T-helper 1 cell (primary cell): ENCODE measurements at places on chromosomes 2 and 18.

- DNase-seq, result no peak
These were observed 41.4 kb upstream of the ITGB6 start for GRCh38 chr2:160241251-160242137.

DNA sequence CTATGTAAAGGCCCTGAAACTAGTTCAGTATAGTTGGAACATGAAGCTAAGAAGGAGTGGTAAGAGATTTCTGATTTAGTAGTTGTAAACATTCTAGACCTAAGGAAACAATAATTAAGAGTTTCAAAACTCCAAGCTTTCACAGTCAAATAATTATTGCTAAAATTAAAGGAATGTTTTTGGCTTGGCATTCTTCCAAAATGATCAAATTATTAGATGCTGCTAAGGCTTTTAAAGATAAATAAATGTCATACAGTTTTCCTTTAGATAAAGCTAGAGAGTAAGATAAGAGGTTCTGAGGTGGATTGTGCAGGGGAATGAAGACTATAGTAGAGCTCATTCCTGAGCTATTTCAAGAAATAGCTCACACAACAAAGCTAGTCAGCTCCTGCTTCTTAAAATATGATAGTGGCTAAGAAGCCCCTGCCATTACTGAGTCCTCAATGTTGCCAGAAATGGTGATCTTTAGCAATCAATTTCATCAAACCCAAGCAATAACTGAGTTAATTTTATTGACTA is 45.3 kb downstream of the ZC3H15 start:
- no peak for DNase-seq

- DNase-seq, result no peak
These were observed 22.8 kb upstream of the SMAD4 start for GRCh38 chr18:51006948-51007789.

GRCh38 chr2:159265171-159265576 is 21.3 kb downstream of the WDSUB1 start:
- DNase-seq, result no peak

- DNase-seq, result no peak
These were observed 81.4 kb upstream of the RGPD5 start for GRCh38 chr2:109712746-109713145.

DNA sequence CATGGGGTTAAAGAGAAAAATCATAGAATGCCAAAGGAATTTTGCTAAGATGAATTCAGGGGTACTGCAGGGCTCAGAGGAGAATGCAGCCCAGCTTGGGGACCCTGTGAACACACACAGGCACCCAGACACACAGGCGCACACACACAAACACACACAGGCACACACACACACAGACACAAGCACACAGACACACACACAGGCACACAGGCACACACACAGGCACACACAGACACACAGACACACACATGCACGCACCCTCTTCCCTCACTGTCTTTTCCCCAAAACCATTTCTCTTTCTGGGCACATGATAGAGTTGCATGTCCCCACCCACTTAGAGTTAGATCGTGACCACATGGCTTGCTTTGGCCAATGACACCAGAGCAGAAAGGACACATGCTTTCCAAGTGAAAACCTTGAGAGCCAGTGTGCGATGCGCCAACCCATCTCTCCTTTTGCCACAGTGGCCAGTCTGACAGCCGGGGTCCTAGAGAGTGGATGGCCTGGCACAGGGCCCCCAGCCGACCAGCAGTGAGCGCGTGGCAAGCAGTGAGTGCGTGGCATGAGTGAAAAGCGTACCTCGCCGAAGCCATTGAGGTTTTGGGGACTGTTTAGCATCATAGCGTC is 163.3 kb downstream of the KLHL29 start:
- DNase-seq, result no peak

DNA sequence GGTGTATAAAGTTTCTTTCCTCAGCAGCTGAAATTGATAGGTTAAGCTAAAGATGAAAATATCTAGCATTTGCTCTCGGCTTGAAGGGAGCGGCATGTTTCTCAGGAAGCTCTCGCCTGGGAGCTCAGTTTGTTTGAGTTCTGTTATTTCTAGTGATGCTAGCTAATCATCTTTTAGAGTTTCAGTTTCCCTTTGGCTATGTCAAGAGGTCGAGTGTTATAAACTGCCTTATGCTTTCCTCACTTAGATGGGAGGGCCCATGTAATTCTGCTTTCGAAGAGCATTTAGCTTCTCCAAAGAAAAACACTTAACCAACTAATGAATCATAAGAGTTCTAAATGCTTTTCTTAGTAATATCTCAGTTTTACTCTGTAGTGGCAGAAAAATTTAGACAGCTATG is 33.6 kb downstream of the PLCL1 start:
- DNase-seq, result peak; percentile 72

DNA sequence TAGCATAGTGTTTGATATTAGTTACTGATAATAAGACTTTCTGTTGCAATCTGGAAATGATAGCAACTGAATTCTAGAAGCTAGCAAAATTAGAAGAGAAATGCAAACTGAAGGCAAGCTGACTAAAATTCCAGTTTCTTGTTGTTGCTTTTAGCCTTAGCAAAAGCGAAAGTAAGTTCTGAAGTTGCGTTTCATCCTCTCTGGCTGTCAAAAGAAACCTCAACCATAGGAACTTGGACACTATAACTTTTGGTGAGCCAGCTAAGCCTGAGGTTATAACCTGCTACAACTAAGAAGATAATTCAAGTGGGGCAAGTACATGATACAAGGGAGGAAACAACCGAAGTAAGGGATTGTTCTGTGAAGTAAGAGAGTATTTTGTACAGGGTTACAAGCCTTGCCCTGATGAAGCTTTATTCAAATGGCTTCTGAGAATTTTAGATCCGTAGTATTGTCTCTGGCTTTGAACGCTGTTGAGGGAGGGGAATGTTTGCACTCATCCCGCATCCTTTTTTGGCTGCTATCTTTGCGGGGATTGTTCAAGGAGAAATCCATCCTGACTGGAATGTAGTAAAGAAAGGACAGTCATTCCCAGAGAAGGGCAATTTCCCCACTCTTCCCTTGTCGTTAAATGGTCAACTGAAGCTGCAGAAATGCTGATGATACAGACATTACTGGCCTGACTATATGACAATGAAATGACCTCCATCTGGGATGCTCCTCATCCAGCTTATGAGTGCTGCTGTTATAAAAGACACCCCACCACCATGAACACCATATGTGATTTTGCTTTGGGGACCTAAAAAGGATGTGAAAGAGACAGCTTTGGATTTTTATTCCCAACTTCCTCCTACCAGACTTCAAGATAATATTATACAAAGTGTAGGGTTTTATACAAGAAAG is 7.0 kb upstream of the TMX3 start:
- no peak for DNase-seq

DNA sequence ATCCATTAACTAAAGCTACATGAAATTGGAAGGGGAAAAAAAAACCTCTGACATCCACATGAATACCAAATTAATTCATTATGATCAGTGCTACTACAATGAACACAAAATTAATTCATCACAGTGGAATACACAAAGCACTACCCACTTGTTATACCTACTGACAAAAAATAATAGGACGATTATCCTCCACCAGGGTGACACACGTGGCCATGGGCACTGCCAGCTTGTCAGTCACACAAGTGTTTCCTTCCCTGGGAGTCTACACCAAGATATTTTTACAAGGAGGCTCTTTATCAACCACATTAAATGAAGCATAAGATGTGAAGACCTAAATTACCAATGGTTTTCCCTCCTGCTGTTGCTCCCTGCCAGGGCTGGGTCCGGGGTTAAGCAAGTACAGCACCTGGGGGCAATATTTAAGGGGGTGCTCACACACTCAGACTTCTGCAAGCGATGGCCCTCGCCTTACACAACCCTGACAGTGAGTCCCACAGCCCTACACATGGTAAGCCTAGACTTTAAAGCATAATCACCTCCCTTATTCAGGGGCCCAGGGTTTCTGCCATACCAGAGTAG is 90.1 kb downstream of the TCF4 start:
- no peak for DNase-seq

GRCh38 chr18:23257686-23258565 is 122.6 kb downstream of the CABLES1 start:
- DNase-seq, result no peak

GRCh38 chr18:54528942-54529376 is 62.1 kb upstream of the DYNAP start:
- no peak for DNase-seq

- no peak for DNase-seq
These were observed 430 bp upstream of the CHMP1B start for GRCh38 chr18:11850821-11851145.

GRCh38 chr18:73621091-73621490 is 526.5 kb downstream of the FBXO15 start:
- no peak for DNase-seq

GRCh38 chr2:177460973-177461585 is 68.5 kb downstream of the AGPS start:
- no peak for DNase-seq

GRCh38 chr2:157185476-157186227 is 71.9 kb upstream of the GALNT5 start:
- no peak for DNase-seq

GRCh38 chr2:133941666-133942065 is 312.2 kb upstream of the MGAT5 start:
- no peak for DNase-seq

DNA sequence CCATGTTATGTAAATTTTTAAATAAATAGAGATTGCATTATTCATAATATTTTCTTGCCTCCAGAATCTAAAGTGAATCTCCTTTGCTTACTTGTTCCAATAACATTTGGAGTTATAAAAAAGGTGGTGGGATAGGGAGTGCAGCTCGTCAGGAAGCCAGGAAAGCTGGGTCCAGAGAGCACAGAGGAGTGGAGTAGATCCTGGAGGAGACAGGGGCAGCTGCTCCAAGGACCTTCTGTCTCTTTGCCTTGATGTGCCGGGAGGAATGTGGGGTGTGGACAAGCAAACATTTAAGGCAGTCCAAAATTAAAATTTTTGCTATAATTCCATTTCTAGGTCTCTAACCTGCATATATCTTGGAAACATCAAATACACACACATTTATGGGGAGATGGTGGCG is 29.3 kb downstream of the HAUS1 start:
- no peak for DNase-seq

DNA sequence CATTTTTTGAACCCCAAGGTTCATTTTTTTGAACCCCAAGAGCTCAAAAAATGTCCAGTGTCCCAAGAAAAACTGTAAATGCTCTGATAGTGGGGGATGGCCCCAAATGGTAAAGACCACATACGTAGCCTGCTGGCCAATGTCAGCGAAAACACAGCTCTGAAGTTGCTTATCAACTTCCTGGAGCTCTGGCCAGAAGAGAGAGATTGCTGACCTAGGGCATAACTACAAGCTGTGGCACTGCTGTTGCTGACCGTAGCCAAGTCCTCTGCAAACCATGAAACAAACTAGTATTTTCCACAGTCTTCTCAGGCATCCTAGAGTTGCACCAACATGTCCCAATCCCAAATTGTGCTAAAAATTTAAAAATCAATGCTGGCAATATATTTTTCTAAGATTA is 50.9 kb downstream of the REEP1 start:
- DNase-seq, result no peak

- no peak for DNase-seq
These were observed 80.9 kb upstream of the TSPYL6 start for GRCh38 chr2:54336977-54337255.

DNA sequence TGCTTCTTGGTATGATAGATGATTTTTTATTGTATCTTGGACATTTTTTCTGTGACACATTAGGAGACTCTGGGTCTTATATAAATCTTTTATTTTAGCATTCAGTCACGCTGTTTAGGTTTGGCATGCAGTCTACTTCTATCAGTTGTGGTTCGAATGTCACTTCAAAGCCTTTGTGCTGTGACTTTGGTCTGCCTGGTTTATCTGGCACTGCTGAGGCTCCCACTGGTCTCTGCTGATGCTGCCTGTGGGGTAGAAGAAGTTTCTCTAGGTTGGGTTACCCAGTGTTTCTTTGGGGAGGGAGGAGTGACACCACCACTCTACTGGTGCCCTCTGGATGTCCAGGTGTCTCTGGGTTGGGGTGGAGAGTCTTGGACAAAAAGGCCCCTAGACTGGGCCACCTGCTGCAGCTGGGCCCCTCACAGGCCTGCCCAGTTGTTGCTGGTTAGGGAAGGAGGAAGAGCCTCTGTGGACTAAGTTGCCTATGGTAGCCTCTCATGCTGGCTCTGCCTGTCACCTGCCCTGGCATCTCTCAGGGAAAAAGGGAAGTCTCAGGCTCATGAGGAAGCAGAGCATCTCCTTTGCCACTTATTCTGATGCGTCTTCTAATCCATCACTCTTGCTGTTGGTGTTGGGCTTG is 115.4 kb upstream of the HS6ST1 start:
- DNase-seq, result no peak

DNA sequence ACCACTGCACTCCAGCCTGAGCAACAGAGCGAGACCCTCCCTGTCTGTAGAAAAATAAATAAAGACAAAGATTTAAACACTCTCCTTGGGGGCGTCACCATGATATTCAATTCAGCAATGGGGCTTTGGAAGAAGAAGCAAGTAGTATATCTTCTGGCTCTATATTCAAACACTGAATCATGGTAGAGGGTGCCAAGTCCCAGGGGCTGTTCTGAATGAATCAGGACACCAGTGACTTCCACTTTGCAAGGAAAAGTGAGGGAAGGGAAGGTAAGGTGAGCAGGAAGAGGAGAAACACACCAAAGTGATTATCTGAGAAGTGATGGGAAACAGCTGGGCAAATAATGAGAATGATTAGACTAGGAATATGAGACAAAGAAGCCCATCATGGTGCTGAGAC is 80.5 kb downstream of the AAK1 start:
- DNase-seq, result no peak

DNA sequence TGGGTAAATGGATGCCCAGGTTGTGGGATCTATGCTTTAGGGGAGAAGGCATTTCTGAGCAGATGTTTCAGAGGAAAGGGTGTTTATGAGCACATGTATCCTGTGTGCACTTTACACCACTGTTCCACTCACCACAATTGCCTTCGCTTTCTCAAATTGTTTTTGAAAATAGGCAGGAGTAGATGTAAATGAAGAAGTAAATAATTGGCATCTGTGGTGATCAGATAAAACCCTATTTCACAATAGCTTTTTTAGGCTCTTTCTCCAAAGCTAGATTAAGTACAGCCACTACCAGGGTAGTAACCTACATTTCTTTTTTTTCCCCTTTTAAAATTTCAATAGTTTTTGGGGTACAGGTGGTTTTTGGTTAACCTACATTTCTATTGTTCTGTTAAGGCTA is 40.6 kb downstream of the TMEM178A start:
- DNase-seq, result no peak

DNA sequence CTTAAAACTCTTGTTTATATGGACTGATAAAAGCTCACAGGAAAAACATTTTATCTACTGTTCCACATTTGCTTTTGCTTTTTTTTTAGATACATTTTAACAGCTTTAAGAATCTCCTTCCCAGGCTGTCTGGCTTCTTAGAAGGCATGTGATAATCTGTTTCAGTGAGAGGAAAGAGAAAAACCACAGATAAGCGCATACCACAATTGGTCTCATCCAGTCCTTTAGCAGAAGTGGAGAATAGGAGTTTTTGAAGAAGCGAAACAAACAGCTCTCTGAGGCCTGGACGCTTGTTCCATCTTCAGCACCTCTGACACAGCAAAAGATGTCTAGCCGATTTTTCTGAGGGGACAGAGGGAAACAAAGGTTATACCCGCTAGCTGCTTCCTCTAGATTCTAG is 37.6 kb downstream of the RMC1 start:
- DNase-seq, result peak; percentile 74
